ENCODE measurements at places on chromosomes 6 and 20. TPM values are rescaled to one million over a fixed set of nuclear protein-coding genes. Genes with fewer than 3 reads are reported as not detected.

Gene MEI4
- total RNA-seq: 0.31 TPM

Gene SLC22A7
- not detected for total RNA-seq

Gene NFKBIE
- 13.4 TPM for total RNA-seq

DNA sequence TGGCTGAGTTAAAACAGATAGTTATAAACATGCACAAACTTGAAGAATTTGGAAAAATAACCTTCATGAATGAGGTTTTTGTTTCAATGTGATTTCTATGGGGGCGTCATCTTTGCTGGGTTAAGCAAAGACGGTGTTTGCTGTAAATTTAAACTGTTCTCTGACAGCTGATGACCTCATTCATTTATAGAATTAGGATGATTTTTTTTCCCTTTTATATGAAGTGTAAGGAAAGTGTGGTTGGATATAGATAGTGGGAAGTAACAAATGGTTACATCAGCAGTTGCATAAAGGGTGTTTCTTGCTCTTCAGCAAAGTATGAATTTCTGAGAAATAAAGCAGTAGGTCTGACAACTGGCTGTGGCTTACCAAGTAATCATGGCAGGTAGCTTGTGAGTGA, 137.2 kb upstream of the CENPW start:
- ATAC-seq: no peak

GRCh38 chr6:124283486-124283885, 479.8 kb downstream of the NKAIN2 start:
- ATAC-seq: no peak

DNA sequence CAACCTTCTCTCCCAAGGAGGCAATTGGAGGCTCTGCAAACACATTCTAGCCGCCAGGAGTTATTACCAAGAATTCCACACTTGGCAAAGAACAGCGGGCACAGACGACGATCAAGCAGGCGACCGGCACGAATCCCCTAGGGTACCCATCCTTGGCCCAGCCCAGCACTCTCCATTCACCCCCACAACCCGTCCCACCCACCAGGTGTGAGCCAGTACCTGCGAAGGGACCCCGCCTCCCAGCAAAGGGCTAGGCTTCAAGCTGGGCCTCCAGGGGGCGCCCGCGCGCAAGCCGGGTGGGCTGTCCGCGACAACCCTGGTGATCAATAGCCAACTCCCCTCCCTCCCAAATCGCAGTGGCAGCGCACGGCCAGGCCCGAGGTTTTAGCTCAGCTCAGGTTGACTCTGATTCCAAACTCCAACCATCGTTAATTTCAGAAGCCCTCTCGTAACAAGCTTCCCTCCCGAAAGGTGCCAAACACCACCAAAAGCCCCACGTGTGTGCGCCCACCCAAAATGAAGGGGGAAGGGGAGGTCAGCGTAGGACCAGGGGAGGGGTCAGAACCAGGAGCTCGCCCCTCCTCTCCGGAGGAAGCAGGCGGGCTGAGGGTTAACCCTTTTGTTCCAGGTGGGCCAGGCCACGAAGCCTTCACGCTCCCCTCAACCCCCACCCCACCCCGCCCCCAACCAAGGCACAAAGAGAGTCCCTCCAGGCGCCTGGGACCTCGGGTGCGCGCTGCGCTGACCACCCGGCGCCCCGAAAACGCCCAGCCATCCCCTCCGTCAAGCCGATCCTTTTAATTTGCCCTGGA, 2.1 kb downstream of the SALL4 start:
- peak; percentile 51 for ATAC-seq

DNA sequence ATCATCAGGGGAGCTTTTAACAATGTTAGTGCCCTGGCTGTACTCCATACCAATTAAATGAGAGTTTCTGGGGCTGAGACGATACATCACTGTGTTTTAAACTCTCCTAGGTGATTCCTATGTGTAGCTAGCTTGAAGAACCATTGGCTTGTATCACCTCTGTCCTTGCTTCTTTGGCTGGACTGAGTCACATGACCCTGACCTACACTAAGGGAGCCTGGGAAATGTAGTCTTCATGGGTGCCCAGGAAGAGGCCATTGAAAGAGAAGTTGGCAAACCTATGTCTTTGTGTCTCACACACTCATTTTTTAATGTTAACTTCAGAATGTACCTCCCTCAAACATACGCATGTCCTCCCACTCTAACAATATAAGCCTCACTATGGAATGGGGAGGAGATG, 506.6 kb downstream of the DHX35 start:
- ATAC-seq: no peak

Data from gastroesophageal sphincter (tissue), 4 donors.